Effector memory CD8-positive, alpha-beta T cell (primary cell): ENCODE measurements at places on chromosomes 5 and 9.

DNA sequence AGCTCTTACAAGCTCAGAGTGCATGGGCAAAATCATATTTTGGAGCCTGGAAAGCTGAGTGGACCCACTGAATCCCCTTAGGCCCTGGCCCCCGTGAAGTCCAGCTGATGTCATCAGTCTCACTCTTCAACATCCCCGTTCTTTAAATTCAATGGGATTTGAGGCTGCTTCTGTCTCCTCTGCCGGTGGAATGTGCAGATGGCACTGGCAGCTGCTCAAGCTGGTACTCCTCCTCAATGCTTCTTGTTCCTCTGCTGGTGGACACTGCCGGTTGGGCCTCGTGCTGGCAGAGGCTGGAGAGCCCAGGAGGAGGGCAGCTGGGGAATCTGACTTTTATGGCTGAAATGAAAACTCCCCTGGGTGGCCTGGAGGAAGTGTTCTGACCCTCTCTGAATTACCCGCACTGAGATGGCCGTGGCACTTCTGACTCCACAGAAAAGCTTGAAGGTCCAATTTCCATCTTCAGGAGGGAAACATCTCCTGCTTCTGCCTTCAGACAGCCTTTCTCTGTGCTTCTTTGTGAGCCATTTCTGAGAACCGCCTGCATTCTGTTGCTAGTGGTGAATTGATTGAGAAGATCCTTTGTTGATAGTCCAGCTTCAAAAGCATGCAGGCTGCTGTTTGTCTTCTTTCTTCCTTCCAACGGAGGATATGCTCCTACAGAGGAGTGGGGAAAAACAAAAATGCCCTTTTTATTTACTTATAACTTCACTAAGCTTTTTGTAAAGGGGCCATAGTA is 298.9 kb downstream of the TMEM38B start:
- no peak for DNase-seq
- H3K27me3 ChIP-seq, result no peaks in the 10 kb centered on the region
- H3K36me3 ChIP-seq, result no peaks in the 10 kb centered on the region
- H3K4me1 ChIP-seq, result no peaks in the 10 kb centered on the region
- no peak overlapping the region for H3K27ac ChIP-seq

- DNase-seq, result no peak
- peaks cover 48% of the 10 kb centered on the region for H3K27me3 ChIP-seq
- H3K27ac ChIP-seq, result no peak overlapping the region
- no peaks in the 10 kb centered on the region for H3K36me3 ChIP-seq
These were observed 24.6 kb downstream of the UBE2QL1 start for GRCh38 chr5:6473284-6473683.

DNA sequence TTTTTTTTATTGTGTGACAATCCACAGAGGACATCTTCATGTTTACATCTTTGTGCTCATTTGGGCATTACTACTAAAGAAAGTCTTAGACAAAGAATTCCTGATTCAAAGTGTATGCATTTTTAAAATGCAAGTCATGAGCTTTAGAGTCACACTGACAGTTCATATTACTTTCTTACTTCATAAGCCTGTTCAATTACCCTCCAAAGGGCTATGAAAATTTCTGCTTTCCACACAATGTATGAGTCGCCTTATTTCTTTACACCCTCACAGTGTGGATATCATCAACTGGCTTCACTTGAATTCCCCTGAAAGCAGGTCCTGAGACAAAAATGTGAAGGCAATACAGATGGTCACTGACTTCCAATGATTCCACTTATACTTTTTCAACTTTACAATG is 280.4 kb upstream of the PTGER4 start:
- H3K36me3 ChIP-seq, result no peaks in the 10 kb centered on the region
- DNase-seq, result no peak
- no peak overlapping the region for H3K27ac ChIP-seq
- peaks cover 21% of the 10 kb centered on the region for H3K4me1 ChIP-seq
- no peaks in the 10 kb centered on the region for H3K27me3 ChIP-seq
- no peak overlapping the region for H3K4me3 ChIP-seq

- no peak overlapping the region for H3K4me3 ChIP-seq
- peaks cover 34% of the 10 kb centered on the region for H3K4me1 ChIP-seq
- H3K27ac ChIP-seq, result no peak overlapping the region
- H3K27me3 ChIP-seq, result no peaks in the 10 kb centered on the region
- H3K36me3 ChIP-seq, result peaks cover 13% of the 10 kb centered on the region
These were observed 20.4 kb downstream of the NACC2 start for GRCh38 chr9:136074706-136075105.

DNA sequence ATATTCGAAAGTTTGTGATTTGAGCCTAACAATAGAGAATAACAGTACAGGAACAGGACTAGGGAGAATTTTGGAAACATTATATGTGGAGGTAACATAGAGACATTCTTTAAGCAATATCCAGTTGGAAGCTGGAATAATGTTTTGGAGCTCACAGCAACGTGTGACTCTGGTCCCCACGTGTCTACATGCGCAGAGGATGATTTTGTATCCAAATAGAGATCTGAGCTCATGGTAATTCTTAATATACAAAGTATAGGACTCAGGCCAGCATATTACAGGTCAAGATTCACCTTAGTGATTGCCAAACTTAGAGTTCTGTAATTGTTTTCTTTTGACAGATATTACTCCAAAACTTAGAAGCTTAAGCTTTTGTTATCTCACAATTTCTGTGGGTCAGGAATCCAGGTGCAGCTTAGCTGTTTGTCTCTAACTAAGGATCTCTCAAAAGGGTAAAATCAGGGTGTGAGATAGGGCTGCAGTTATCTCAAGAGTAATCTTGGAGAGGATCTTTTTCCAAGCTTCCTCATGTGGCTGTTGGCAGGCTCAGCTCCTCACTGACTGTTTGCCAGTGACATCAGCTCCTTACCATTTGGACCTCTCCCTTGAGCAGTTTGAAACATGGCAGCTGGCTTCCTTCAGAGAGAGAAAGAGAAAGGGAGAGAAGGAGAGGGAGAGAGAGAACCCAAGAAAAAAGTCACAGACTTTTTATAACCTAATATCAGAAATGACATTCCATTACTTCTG is 272.0 kb upstream of the ZNF462 start:
- H3K36me3 ChIP-seq, result no peaks in the 10 kb centered on the region
- no peaks in the 10 kb centered on the region for H3K4me1 ChIP-seq
- H3K27me3 ChIP-seq, result no peaks in the 10 kb centered on the region
- no peak overlapping the region for H3K4me3 ChIP-seq
- no peak for DNase-seq
- H3K27ac ChIP-seq, result no peak overlapping the region

DNA sequence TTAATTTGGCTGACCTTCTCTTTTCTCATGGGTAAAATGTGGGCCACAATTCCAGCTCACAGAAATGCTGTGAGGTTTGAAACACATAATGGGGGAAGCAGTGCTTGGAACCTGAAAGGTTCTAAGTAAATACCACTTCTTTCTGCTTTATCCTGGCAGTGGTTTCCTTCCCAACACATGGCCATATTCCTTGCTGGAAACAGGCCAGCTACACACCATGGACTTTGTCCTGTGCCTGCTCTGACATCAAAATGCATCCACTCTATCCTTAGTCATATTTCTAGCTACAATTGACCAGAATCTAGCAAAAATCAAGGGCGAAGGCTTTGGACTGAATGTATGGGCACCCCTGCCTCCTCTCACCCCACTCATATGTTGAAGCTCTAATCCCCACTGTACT is 93.1 kb upstream of the TRPC7 start:
- H3K27me3 ChIP-seq, result no peaks in the 10 kb centered on the region
- no peaks in the 10 kb centered on the region for H3K4me1 ChIP-seq
- no peak overlapping the region for H3K4me3 ChIP-seq
- DNase-seq, result no peak
- no peaks in the 10 kb centered on the region for H3K36me3 ChIP-seq

DNA sequence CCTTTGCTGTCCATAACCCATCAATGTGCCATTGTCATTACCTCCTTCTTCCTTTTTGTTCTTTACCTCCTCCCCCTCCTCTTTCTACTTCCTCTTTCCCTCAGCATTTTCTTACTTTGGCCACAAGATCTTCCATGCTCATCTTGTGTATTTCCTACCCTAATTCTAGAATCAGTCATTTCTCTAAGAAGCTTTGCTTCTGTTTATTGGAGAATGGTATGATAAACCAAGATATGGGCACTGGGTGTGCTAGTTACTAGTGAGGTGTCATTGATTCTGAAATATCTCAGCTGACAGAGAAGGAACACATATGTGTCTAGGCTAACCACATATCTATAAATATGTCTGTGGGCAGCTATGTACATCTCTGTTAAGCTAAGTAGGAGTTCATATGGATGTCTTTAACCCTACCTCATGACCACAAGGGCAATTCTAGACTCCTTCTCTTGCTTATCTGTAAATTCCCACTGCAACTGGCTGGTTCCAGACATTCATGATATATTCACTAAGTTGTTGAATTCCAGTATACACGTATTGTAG is 2051.3 kb upstream of the CDH9 start:
- H3K36me3 ChIP-seq, result no peaks in the 10 kb centered on the region
- no peaks in the 10 kb centered on the region for H3K4me1 ChIP-seq
- H3K4me3 ChIP-seq, result no peak overlapping the region
- DNase-seq, result no peak

GRCh38 chr9:117535973-117536372 is 121.1 kb upstream of the ASTN2 start:
- DNase-seq, result no peak
- H3K4me1 ChIP-seq, result no peaks in the 10 kb centered on the region
- H3K27me3 ChIP-seq, result no peaks in the 10 kb centered on the region
- H3K27ac ChIP-seq, result no peak overlapping the region
- H3K4me3 ChIP-seq, result no peak overlapping the region

DNA sequence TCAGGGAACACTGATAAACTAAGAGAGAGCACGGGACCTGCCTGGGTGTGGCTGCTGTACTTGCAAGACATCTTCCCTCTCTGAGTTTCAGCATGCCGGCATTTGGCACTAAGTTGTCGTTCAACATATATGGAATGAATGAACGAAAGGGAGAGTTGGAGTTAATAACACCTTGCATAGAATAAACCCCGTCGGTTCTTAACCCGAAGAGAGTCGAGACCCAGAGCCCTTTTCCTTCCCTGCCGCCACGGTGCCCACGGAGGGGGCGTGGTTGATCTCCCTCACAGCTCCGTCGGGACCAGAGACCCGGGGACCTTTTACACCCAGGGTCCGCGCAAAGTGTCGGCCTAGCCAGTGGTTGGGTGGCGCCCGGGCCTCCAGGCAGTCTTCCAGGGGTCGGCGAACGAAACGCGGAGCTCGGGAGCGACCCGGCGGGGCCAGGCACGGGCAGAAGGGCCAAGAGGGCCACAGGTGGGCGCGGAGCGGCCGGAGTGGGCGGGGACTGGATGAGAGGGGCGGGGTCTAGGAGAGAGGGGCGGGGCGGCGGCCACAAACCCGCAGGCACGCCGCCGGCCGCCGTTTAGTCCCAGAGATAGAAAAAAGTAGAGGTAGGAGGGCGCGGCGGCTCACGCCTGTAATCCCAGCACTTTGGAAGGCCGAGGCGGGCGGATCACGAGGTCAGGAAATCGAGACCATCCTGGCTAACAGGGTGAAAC is 735 bp upstream of the RPL26L1 start:
- H3K27me3 ChIP-seq, result no peaks in the 10 kb centered on the region
- peak overlapping the region; percentile 97 for H3K27ac ChIP-seq
- peaks cover 24% of the 10 kb centered on the region for H3K4me1 ChIP-seq
- DNase-seq, result peak; percentile 48
- peak overlapping the region; percentile 92 for H3K4me3 ChIP-seq

DNA sequence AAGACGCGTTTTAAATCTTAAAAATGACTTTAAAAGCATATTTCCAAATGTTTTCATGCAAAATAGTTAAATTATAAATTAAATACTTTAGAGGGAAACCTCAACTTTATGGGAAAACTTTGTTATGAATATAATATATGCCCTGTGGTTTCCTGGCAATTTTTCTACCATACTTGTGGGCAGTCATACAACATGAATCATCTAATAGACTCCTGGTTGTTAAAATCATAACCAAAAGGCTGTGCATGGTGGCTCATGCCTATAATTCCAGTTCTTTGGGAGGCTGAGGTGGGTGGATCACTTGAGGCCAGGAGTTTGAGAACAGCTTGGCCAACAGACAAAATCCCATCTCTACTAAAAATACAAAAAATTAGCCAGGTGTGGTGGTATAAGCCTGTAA is 18.2 kb downstream of the ATP10B start:
- DNase-seq, result no peak
- no peaks in the 10 kb centered on the region for H3K4me1 ChIP-seq
- H3K27me3 ChIP-seq, result no peaks in the 10 kb centered on the region
- no peak overlapping the region for H3K4me3 ChIP-seq

GRCh38 chr9:109812818-109813281 is 32.9 kb downstream of the PALM2AKAP2 start:
- H3K27ac ChIP-seq, result no peak overlapping the region
- H3K27me3 ChIP-seq, result peaks cover 16% of the 10 kb centered on the region
- H3K36me3 ChIP-seq, result no peaks in the 10 kb centered on the region
- H3K4me1 ChIP-seq, result no peaks in the 10 kb centered on the region
- no peak for DNase-seq

GRCh38 chr5:174523311-174524071 is 200.9 kb upstream of the MSX2 start:
- H3K4me1 ChIP-seq, result no peaks in the 10 kb centered on the region
- no peaks in the 10 kb centered on the region for H3K27me3 ChIP-seq
- no peak for DNase-seq
- H3K27ac ChIP-seq, result no peak overlapping the region
- H3K4me3 ChIP-seq, result no peak overlapping the region

DNA sequence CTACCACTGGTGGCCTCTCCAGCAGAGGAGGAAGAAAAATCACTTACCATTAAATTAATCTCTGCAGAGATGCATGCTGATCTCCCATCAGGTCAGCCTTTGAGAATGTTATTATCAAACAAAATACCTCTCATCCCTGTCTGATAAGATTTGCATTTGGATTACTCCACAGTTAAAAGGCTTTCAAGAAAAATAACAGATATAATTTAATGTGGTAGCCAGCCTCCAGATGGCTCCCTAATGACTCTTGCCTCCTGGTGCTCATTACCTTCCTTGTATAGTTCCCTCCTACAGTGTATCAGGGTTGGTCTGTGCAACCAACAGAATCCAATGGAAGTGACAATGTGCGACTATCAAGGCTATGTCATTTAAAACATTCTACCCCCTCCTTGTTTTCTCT is 63.6 kb upstream of the TNPO1 start:
- DNase-seq, result no peak
- H3K27ac ChIP-seq, result no peak overlapping the region
- no peak overlapping the region for H3K4me3 ChIP-seq
- no peaks in the 10 kb centered on the region for H3K36me3 ChIP-seq

DNA sequence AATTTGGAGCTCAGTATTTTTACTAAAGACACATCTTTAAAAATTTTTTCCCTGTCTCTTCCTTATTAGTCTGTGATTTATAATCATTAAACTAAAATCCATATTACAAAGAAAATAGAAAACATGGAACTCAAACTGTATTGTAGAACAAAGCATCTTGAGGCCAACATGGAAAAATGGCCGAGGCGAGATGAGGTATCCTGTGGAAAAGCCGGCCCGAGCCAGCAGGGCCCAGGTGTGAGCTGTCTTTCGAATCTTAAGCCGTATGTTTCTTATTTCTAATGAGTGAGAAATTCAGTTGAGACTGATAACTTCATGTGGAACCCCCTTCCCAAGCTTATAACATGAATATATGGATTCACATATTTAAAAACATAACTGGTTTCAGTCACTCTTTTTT is 170.4 kb upstream of the OTULINL start:
- H3K4me1 ChIP-seq, result peaks cover 29% of the 10 kb centered on the region
- no peak overlapping the region for H3K4me3 ChIP-seq
- H3K27ac ChIP-seq, result no peak overlapping the region
- no peak for DNase-seq
- no peaks in the 10 kb centered on the region for H3K27me3 ChIP-seq
